Foreskin keratinocyte (primary cell): ENCODE measurements at places on chromosomes 5 and 9.

DNA sequence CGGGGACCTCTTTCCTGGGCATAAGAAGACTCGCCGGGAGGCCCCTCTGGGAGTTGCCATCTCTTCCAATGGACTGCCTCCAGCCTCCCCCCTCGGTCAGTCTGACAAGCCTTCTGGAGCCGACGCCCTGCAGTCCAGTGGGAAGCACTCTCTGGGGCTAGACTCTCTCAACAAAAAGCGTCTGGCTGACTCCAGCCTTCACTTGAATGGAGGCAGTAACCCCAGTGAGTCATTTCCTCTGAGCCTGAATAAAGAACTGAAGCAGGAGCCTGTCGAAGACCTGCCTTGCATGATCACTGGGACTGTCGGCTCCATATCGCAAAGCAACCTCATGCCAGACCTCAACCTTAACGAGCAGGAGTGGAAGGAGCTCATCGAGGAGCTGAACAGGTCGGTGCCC lies 28.4 kb upstream of the LTC4S start:
- peak; percentile 45 for DNase-seq

DNA sequence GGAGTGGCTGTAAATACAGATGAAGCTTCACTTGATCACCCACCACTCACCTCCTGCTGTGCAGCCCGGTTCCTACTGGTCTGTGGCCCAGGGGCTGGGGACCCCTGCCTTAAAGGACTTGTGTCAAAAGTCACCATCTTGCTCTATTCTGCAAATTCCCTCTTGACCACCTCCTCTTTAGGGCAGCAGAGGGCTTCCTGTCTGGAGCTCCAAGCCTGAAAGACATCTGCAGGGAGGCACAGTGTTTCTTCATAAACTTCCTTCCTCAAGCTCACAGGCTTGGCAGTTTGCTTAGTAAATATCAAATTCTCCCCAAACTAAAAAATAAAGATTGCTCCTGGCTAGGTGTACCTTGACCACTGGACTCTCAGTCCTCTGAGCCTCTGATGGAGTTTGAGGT lies 104.4 kb downstream of the FRMD3 start:
- DNase-seq, result no peak

GRCh38 chr5:162227075-162227474 lies 159.5 kb downstream of the GABRG2 start:
- no peak for DNase-seq

- DNase-seq, result no peak
Observed at GRCh38 chr5:82073179-82073578, 101.4 kb downstream of the ATG10 start.

GRCh38 chr5:39547553-39548154 lies 122.9 kb upstream of the DAB2 start:
- peak; percentile 44 for DNase-seq

GRCh38 chr5:112232667-112233066 lies 186.4 kb downstream of the EPB41L4A start:
- no peak for DNase-seq

DNA sequence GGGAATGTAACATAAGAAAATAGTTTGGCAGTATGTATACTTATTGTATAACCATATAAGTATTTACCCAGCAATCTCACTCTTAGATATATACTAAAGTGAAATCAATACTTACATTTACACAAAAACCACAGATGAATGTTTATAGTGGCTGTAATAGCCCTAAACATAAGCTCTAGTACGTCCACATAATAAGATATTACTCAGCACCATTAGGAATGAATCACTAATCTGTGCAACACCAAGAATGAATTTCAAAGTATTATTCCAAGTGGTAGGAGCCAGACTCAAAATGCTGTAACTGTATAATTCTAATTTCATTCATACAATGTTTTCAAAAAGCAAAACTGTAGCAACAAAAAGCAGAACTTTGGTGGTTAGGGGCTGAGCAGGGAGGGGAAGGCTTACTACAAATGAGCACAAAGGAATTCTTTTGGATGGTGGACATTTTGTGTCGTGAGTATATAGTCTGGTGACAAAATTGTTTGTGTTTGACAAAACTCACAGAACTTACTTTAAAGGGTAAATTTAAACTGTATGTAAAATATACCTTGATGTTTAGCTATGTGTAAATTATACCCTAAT lies 11.9 kb upstream of the C5orf46 start:
- no peak for DNase-seq

GRCh38 chr5:147507480-147508126 lies 2.3 kb downstream of the DPYSL3 start:
- DNase-seq, result peak; percentile 24

DNA sequence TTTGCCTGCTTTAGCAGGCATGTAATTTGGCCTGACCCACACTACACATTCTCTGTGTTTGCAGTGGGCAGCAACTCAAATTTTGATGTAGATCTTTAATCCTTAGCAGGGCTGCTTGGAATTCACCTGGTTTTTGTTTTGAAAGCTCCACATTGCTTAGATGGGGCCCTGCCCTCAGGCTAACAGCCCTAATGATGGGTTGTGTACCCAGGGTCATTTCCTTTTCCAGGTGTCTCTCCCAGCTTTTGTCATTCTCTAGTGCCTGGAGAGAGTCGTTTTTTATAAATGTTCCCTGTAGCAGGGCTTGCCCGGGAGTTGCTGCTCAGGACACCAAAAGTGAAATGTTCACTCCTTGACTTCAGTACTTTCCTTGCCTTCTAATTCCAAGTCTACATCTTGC lies 126.3 kb downstream of the TRIO start:
- no peak for DNase-seq

- DNase-seq, result no peak
Observed at GRCh38 chr5:148179234-148179824, 11.0 kb downstream of the SPINK14 start.

- DNase-seq, result no peak
Observed at GRCh38 chr5:150960791-150961396, 56.1 kb upstream of the ZNF300 start.

GRCh38 chr5:167378894-167379723 lies 912.3 kb upstream of the WWC1 start:
- peak; percentile 9 for DNase-seq

DNA sequence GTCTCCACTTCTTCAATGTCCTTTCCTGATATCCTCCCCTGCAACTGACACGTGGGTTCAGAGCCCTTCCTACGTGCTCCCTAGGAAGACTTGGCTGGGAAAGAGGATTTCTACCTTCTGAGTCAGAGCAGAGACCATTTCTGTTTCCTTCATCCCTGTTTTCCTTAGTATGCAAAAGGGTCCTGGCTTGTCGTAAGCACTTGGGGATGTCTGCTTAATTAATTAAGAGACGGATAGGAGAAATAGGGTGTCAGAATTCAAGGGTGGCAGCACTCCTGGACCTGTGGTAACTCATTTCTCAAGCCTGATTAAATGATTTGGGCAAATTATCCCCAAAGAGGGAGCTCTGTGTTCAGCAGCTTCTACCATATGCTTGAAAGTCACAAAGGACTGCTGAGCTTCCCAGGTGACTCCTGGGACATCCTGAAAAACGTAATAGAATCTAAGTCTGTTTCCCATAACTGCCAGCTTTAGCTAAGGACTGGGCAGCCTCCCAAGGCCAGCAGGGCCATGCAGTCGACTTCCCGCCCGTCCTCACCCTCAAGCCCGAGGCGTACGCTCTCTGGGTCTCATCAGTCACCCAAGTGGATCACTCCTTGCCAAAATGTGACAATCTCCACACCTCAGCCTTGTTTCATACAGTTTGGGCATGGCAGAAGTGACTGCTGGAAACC lies 20.5 kb downstream of the ABCA1 start:
- DNase-seq, result peak; percentile 71

GRCh38 chr9:85202596-85202995 lies 533.1 kb downstream of the NTRK2 start:
- DNase-seq, result peak; percentile 80

- DNase-seq, result peak; percentile 92
Observed at GRCh38 chr9:126956917-126957686, 42.5 kb downstream of the RALGPS1 start.

DNA sequence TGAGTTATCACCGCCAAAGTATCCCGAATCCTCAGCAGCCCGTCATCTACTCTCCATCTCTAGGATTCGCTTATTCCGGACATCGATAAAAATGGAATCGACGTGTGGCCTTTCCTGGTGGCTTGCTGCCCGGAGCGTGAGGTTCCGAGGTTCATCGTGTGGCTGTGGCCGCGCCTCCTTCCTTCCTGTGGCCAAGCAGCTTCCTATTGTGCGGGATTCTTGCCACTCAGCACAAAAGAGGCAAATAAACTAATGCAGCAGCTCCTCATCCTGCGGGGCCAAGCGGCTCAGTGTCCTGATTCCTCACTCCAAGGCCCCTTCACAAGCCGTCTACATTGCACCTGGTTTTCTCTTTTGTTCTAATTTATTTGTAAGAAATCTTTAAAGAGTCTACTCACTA lies 800.9 kb downstream of the CDH9 start:
- no peak for DNase-seq

DNA sequence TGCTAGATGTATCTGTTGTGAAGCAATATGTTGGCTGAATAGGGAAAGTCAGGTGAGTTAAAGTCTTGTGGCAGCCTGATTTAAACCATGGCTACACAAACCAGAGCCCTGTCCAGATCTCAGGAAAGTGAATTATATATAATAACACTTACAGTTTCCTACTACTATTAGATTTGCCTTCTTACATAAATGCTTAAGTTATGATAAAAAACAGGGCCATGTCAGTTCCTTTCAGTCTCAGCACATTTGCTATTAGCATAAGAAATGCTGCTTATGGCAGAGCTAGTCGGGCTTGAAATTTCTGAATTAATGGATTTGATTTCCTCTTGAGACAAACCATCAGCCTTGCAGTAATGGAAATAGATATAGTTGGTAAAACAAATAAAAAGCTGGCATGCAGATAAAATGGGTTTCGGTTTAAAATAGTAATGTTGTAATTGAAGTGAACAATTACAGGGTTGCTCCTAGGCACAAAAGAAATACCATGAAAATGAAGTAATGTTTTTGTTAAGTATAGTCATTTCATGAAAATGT lies 664.2 kb upstream of the ZNF608 start:
- peak; percentile 86 for DNase-seq

DNA sequence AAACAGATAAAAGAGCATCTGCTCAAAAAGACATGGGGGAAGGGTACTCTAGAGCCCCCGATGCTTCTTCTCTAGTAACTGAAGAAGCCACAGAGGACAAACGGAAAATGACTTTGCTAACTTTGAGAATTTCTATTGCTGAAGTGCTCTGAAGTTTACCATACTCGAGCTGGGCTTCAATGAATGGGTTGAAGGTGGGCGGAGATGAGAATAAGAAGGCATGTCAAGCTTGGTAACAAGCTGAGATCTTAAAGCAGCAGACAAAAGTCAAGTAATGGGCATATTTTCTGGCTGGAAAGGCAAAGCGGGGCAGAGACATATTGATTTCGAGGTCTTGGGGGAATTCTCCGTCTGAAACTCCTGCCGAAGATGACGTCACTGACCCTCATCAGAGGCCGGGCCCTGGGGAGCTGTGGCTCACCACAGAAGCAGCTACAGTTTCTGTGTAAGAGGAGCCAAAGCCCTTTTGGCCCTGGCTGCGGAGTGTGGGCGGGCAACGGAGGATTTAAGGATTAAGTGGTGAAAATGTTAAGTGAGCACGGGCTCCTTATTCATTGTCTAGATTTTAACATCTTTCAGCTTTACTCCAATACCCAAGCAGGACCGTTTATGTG lies 115.8 kb upstream of the SLIT3 start:
- DNase-seq, result no peak

DNA sequence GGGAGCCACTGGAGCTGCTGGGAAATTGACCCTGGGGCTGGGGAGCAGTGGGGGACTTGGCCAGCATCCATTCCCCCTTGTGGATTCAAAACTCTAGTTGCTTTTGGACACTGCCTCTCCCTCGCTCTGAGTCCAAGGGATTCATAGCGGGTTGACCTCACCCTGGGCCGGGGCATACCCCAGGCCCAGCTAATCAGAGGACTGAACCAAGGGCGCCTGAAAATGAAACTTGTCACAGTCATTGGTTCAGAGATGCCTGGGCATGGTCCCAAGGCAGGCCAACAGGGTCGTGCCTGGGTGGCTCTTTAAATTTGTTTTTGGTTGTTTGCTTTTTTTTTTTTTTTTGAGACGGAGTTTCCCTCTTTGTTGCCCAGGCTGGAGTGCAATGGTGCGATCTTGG lies 22.6 kb downstream of the STK10 start:
- no peak for DNase-seq

DNA sequence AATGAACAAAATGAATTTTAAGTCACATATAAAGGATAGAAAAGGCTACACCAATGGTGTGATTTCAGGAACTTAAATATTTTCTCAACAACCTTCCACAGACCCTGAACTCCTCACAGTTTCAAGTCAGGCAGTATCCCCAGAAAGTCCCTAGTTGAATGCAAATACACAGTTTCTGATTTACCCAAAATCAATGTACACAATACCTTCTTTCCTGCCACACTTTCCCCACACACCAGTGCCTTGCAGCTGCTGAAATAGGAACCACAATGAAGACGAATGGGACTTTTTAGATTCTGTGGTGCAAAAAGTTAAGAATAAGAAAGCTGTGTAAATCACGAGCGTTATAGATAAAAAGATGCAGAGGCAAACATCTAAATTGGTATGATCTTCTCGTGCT lies 552.4 kb upstream of the MEF2C start:
- DNase-seq, result no peak

GRCh38 chr9:82196622-82197441 lies 208.3 kb downstream of the SPATA31D1 start:
- DNase-seq, result no peak

DNA sequence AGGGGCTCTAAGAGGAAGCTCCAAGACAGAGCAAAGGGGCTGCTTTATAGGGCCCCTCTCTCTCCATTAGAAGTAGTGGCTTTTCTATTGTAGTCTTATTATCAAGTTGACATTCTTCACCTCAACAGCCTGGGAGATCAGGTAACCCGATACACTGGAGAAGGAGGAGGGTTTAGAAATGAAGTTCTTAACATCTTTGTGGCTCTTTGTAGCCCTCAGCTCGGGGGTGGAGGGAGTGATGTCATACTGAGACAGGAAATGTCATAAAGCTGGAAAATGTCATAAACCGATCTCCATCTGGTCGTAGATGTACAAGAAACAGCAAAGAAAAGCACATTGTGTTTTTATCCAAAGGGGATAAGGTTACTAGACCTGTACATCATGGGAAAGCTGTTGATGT lies 17.9 kb downstream of the PDZD2 start:
- DNase-seq, result no peak

DNA sequence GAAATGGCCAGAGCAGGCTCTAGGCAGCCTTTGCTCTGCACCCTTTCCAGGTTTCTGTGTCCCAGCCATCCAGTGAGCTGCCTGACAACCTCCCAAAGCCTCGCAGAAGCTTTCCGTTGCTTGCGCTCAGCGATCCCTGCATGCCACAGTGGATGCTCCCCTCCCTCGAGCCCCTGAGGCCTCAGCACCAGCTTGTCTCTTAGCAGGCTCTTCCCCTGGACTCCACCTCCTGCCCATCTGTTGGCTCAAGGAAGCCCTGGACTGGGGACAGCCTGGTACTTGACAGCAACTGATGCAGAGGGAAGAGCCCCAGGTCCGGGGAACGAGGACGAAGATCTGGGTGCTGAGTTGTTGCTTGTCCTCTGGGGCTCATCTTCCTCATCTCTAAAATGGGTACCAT lies 23.2 kb downstream of the TSPAN17 start:
- DNase-seq, result no peak
